OCI-LY7 (cell line): ENCODE measurements at places on chromosomes 7 and 10. TPM values are rescaled to one million over a fixed set of nuclear protein-coding genes. Genes with fewer than 3 reads are reported as not detected.

DNA sequence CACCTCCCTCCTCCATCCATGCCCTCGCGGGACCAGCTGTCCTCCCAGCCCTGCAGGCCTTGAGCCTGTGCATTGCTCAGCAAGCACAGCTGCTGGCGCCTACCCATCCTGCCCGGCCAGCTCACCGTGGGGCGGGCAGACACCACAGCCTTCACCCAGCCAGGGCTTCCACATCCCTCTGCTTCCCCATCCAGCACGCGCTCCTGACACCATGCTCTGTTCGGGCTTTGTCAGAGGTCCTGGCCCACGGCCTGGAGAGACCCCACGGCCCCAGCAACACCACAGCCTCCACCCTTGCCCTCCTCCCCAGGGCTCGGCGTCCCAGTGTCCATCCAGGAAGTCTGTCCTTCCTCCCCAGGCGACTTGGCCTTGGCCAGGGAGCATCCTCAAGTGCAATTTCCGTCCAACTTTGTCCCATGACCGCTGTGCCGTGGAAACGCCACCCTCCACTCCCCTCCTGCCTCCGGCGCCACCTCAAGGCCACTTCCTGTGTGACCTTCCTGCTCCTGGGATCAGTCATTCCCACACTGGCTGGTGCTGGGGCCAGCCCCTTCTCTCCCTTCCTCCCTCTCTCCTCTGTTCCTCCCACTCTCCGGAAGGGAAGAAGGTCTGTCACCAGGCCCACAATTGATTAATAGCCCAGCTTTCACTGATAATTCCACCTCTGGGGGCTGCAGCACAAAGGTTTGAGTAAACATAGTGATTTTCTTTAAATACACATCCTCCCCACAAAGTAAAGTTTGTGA is 71.5 kb upstream of the SMNDC1 start:
- no peak for DNase-seq

DNA sequence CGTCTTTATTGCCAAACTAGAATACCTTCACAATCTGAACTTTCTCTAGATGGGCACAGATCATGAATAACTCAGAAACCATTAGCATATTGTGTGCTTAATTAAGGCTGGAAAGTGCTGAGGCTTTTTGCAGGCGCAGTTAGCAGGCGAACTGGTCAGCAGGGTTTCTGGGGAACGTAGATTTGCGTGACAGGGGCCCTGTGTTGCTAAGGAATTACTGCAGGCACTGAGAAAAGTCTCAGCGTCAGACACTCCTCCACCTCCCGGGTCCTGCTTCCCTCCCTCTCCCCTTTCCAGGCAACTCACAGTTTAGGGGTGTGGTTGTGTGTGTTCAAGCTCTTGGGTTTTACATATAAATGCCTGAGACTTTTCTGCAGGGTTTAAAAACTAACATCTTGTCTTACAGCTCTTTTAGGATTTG is 2.2 kb downstream of the MAP3K8 start:
- no peak for DNase-seq

DNA sequence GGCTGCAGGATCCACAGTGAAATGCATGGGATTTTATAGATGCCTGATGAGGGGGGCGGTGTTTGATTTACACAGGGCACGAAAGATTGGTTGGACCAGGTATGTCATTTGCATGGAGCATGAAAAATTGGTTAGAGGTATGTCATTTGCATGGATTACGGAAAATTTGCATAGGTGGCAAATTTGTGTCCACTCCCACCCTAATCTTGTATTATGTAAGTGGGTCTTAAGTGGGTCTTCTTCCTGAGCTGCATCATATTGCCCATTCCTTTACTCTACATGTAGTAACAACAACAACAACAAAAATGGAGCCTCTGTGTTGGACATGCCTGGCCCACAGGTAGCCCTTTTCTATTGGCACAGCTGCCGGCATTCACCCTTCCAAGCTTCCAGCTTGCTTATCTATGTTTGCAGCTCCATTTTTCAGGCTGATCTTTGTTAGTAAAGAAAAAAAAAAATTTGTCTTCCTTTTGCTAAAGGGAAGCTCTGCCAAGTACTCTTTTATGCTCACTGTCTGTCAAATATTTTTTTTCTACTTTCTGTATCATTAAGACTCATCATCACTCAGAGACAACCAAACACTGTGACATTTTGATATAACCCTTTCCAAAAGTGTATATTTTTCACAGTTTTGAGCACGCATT is 10.3 kb upstream of the ZNF273 start:
- DNase-seq: no peak

DNA sequence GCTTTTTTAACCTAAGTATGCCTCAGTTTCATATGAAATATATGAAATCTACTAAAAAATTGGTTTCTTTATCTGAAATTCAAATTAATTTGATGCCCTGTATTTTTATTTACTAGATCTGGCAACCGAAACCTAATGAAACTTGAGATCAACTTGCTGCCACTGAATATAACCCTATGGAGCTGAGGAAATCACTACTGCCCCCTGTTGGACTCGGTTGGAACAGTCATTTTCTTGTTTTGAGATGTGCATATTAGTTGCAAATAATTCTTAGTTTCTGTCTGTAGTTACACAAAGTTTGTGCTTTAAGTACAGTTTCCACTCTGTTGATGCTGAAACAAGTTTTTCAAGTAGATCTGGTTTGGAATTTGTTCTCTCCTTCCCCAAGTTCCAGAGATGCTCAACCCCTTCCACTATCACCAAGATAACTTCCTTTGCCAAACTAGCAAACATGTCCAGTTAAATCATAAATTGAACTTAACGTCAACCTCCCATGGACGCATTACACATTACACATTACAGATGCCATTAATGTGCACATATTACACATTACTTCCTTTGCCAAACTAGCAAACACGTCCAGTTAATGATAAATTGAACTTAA is 22.2 kb upstream of the EXOC4 start:
- peak; percentile 56 for DNase-seq

Gene VIPR2
- not detected in 2 replicates for total RNA-seq

- DNase-seq: no peak
These were observed 1652.7 kb upstream of the LRRTM3 start for GRCh38 chr10:65273115-65273514.

Gene OR2A7
- total RNA-seq: not detected in 2 replicates

GRCh38 chr7:158032561-158033115 is 555.0 kb downstream of the PTPRN2 start:
- no peak for DNase-seq

DNA sequence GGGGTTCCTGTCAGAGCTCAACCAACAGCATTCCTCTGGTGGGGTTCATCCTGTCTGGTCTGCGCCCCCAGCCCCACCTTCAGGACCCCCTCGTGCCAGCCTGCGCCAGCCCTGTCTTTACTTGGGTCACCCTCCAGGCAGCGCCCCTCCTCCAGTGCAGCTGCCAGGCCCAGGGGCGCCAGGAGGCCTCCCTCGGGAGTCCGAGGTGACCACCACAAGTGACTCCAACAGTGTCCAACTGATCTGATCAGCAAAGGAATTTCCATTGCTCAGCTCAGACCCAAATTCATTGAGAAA is 10.6 kb downstream of the WDR86 start:
- DNase-seq: no peak

- DNase-seq: peak; percentile 66
These were observed 44.2 kb downstream of the JMJD1C start for GRCh38 chr10:63421591-63421990.

Gene SPDYE11
- not detected in 2 replicates for total RNA-seq

GRCh38 chr10:99365736-99366135 is 36.6 kb downstream of the CNNM1 start:
- DNase-seq: no peak

GRCh38 chr10:62597226-62597625 is 207.3 kb upstream of the ADO start:
- no peak for DNase-seq

Gene CAMK2B
- 0.92 and 1.1 TPM in 2 replicates for total RNA-seq

Gene ZSWIM8
- total RNA-seq: 52.6 and 59.5 TPM in 2 replicates

Gene SPDYE18
- 0.34 and 0.55 TPM in 2 replicates for total RNA-seq

- no peak for DNase-seq
These were observed 34.8 kb downstream of the SVOPL start for GRCh38 chr7:138666385-138666784.

DNA sequence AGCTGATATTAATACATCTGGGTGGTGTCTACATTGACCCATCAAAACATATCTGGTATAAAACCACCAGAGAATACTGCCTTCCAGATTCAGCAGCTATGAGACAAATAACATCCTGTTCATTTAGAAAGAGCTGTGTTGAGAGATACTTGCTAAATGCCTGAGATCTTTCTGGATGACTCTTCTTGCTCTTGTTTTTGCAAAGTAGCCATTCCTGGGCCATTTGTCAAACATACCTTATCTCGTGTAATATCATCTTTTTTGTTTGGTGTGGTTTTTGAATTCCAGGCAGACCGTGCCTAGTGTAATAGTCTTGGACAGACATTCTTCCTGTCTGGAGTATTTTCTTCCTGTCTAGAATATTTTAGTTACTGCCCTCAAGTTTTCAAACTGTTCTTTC is 74.7 kb upstream of the PRR15 start:
- DNase-seq: no peak

- DNase-seq: peak; percentile 51
These were observed 28.3 kb upstream of the GNA12 start for GRCh38 chr7:2872296-2872874.

DNA sequence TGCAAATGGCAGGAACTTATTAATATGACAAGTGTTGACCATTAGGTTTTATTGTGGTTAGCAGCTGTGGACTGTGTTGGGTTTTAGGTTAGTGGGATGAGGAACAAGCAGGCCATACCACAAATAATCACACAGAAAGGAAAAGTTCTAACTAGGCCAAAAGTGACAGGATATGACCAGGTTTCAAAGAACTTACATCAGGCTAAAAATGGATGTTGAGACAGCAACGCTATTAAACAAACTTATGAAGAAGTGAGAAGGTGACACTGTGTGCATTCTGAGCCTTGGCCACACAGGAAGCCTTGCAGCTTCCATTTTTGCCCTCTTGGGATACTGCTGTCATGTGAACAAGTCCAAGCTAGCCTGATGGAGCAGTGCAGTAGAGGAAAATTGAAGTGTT is 568.8 kb downstream of the HTR7 start:
- DNase-seq: no peak

Gene STOX1
- 2.5 and 2.6 TPM in 2 replicates for total RNA-seq

DNA sequence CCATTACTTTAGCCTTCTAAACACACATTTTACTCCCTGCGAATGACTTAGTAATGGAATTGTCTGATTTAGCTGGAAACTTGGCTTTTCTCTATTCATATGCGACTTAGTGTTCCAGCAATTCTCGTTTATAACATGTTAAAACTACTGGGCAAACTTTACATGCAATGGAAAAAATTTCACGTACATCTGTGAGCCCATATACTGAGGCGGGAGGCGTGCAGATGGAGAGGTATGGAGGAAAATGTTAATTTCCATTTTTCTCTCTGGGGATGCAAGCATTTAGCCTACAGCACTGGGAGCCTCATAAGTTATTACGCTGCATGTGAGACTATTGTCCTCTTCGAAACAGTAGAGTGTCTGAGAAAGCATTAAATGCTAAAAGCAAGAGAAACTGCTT is 591.5 kb upstream of the ANKRD30A start:
- no peak for DNase-seq

DNA sequence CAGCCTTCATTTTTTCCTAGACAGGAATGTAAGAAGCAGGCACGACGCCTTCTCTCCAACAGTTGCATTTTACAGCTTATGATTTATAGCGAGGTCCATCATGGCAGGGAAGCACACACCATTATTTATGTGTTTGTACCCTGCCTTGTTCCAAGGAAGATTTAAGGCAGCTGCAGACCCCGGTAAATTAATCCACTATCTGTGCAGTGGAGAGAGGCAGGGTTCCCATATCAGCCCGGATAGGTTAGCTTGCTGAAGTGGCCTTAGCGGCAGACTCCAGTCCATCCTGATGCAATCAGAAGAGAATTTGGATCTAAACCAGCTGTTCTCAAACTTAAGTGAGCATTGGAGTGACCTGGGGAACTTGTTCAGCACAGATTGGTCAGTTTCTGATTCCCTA is 359.4 kb downstream of the GALNT17 start:
- DNase-seq: no peak

Gene GDF2
- not detected in 2 replicates for total RNA-seq

Gene NUTM2A
- total RNA-seq: 0.97 and 1.1 TPM in 2 replicates
